ENCODE measurements at places on chromosomes 4 and X. TPM values are rescaled to one million over a fixed set of nuclear protein-coding genes. Genes with fewer than 3 reads are reported as not detected.

Gene GPR173
- total RNA-seq: 2.2 TPM

Gene ADH1C
- total RNA-seq: 0.59 TPM

- no peaks in the 10 kb centered on the region for H3K4me1 ChIP-seq
- no peak overlapping the region for H3K4me3 ChIP-seq
- no peak overlapping the region for H3K27ac ChIP-seq
Measured at GRCh38 chrX:68345025-68345424, 88.3 kb downstream of the OPHN1 start.

GRCh38 chrX:124895947-124896346, 423.7 kb upstream of the TEX13C start:
- no peaks in the 10 kb centered on the region for H3K27me3 ChIP-seq
- H3K36me3 ChIP-seq: no peaks in the 10 kb centered on the region
- no peaks in the 10 kb centered on the region for H3K4me1 ChIP-seq

DNA sequence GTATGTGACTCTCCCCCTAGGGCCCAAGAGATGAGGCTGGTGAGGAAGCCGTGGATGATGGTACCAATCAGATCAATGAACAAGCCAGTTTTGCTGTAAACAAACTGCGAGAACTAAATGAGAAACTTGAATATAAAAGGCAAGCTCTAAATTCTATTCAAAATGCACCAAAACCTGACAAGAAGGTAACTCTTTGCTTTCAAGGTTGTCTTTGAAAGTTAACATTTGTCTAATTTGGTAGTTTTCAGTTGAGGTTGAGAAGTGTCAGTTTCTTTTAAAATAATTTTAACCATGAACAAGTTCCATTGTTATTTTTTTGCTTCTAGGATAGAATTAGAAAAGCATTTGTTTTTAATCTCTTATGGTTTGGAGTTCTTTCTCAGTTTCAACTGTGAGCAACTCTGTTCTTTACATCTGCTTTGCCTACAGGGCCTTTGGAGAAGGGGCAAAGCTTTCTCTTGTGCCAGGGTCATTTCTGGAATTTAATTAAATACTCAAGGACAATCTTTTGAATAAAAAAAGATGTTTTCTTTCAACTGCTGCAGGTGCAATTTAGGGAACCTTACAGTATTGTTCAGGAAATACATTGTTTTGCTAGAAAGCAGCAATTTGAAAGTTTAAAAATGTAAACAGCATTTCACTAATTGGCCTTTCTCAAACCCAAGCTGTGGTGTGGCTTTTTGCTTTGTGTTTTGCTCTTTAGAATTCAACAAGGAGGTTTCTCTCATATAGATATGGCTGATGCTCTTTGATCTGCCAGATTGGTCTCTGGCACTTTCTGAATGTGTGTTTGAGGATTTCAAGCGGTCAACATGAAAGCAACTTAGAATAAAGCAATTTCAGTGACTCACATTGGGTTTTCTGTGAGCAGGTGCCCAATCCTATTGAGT, 62.9 kb downstream of the LRP2BP start:
- peaks cover 3% of the 10 kb centered on the region for H3K36me3 ChIP-seq
- H3K4me3 ChIP-seq: no peak overlapping the region
- H3K4me1 ChIP-seq: no peaks in the 10 kb centered on the region
- H3K27ac ChIP-seq: no peak overlapping the region
- no peak for DNase-seq
- no peaks in the 10 kb centered on the region for H3K27me3 ChIP-seq

DNA sequence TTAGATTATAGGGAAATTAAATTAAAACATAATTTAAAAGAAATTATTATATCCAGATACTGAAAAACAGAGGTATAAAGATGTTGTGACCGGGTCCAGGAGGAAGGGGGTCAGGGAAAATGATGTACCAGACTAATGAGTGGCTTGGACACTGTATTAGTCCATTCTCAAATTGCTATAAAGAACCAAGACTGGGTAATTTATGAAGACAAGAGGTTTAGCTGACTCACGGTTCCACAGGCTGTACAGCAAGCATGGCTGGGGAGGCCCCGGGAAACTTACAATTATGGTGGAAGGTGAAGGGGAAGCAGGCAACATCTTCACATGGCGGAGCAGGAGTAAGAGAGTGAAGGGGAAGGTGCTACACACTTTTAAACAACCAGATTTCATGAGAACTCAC, 3.4 kb upstream of the FAM9B start:
- no peak overlapping the region for H3K4me3 ChIP-seq
- no peak for DNase-seq
- no peak overlapping the region for H3K27ac ChIP-seq
- no peaks in the 10 kb centered on the region for H3K27me3 ChIP-seq
- H3K36me3 ChIP-seq: no peaks in the 10 kb centered on the region
- H3K4me1 ChIP-seq: no peaks in the 10 kb centered on the region

- no peak for DNase-seq
- H3K27ac ChIP-seq: no peak overlapping the region
- no peak overlapping the region for H3K4me3 ChIP-seq
- no peaks in the 10 kb centered on the region for H3K27me3 ChIP-seq
- no peaks in the 10 kb centered on the region for H3K4me1 ChIP-seq
- H3K36me3 ChIP-seq: no peaks in the 10 kb centered on the region
Measured at GRCh38 chr4:14701896-14702295, 300.4 kb upstream of the CPEB2 start.

Gene SPANXB1
- total RNA-seq: not detected

Gene SPANXA1
- total RNA-seq: not detected
